Stimulated activated CD8-positive, alpha-beta memory T cell treated with anti-CD3 and anti-CD28 coated beads, Interleukin-4, amount 100 ng/mL, for 24 hours (primary cell): ENCODE measurements at places on chromosomes 1 and 21.

- no peak for DNase-seq
These were observed 80.6 kb upstream of the GFI1 start for GRCh38 chr1:92567211-92567868.

GRCh38 chr1:19596714-19597495 is 47.2 kb upstream of the NBL1 start:
- DNase-seq = peak; percentile 94

- no peak for DNase-seq
These were observed 942 bp upstream of the RSBN1 start for GRCh38 chr1:113813218-113813617.

DNA sequence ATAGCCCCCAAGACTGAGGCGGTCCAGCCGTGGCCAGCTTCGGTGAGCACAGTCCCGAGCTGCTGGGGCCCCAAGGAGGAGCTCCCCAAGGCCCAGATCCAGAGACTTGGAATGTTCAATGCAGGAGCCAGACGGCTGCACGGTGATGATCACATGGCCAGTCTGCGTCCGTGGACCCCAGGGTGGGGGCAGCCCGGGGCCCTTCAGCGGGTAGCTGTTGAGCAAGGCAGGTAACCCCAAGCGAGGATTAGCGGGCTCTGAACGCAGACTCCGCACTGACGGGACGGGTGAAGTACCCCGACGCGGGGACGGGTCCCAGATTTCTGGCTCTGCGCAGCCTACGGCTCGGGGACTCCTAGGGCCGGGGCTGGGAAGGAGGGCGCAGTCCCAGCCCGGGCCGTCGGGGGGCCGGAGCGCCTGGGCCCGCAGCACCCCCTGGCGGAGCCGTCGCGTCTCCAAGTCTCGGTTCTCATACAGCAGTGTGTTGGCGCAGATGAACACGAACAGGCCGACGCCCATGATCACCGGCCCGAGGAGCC is 2.7 kb downstream of the TMEM200B start:
- DNase-seq = peak; percentile 49

DNA sequence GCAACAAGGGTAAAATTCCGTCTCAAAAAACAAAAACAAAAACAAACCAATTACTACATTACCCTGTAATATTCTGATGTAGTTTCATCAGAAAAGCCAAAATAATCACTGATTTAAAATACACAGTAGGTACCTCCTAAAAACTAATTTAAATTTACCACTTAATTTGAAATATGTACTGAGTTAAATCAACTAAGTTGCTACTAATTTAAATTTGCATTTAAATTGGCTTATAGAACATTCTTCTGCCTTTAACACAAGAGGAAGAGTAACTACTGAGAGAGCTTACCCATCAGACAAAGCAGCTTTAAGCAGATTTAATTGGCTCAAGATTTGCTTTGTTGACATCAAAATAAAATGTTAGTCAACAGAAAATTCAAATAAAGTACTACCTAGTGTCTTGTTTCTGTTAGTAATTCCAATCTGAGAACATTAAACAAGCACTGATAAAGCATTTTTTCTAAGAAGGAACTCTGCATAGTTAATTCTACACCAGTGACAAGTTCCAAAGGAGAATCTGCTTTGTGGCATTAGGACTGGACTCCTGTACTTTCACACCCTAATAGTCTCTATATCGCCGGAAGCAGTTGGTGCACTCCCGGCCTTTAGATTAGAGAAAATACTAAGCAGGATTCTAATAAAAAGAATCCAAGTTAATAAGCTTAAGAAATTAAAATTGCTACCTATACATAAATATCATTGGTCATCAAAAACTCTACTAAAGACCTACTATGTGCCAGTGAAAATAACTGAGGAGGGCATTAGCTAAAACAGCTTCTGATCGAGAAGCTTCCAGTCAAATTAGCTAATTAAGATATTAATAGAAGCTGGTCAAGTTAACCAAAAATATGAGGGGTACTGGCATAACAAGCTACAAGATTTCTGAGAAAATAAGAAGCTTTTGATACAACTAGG is 8.4 kb downstream of the LUZP1 start:
- no peak for DNase-seq

- DNase-seq = no peak
These were observed 3.0 kb downstream of the SPEN start for GRCh38 chr1:15850471-15851001.

GRCh38 chr1:207202480-207202879 is 98.4 kb downstream of the C4BPA start:
- no peak for DNase-seq

DNA sequence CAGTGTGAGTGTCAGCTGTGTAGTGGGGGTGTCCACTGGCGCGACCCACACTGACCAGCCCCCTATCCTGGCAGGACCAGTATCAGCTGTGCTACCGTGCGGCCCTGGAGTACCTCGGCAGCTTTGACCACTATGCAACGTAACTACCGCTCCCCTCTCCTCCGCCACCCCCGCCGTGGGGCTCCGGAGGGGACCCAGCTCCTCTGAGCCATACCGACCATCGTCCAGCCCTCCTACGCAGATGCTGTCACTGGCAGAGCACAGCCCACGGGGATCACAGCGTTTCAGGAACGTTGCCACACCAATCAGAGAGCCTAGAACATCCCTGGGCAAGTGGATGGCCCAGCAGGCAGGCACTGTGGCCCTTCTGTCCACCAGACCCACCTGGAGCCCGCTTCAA is 28.1 kb upstream of the KDM4A start:
- no peak for DNase-seq

DNA sequence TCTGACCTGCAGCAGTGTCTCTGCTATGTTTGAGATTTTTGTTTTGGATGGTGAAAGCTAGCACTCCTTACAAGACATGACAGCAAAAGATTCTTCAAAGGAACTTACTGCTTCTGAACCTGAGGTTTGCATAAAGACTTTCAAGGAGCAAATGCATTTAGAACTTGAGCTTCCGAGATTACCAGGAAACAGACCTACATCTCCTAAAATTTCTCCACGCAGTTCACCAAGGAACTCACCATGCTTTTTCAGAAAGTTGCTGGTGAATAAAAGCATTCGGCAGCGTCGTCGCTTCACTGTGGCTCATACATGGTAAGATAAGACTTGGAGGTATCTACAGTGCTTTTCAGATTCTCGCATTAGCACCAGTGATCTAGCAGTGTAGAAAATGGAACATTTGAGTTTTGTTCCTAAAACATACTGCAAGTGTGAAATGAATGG is 200.2 kb downstream of the PDE4B start:
- no peak for DNase-seq

DNA sequence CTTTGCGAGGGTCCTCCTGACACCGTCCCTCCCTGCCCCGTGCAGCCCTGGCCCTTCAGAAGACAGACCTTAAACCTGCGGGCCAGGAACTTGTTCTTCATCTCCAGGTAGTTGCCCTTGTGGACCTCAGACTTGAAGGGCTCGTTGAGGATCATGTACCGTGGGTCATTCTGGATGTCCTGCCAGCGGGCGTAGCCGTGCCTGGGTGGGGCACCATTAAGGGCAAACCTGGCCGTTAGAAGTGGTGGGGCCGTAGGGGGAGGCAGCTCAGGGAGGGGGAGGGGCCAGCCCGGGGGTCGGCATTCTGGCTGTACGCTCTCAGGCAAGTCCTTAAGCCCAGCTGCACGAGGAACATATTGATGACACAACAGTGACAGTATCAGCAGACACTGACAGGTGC is 64.6 kb downstream of the KCNAB2 start:
- no peak for DNase-seq

DNA sequence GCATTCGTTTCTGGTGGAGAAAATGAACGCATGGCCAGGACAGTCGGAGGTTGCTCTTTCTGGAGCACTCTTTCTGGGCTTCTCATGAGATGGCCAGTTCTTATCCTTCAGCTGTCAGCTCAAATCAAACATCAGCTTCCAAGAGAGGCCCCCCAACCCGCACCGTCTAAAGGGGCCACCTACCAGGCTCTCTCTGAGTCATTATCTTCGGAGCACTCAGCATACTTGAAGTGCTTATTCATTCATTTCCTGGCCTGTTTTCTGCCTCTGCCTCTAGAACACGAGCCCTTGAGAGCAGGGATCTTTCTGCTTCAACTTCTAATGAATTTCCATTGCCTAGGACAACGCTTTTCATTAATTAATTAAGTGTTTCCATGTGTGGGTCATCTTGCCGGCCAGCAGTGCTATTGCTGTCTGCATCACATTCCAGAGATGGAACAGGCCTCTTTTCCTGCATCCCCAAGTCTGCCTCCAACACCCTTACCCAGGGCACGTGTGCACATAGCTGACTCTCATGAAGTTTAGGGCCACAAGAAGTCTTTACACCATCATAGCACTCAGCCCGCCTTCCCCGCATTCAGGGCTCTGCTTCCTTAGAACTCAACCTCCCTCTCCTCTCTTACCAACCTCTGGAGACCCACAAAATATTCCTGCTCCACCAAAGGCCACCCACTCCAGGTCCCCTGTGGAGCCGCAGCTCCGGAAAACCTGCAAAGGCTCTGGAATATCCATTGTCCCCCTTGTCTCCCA is 52.1 kb upstream of the LAPTM5 start:
- no peak for DNase-seq

GRCh38 chr1:243715285-243715684 is 134.8 kb downstream of the AKT3 start:
- no peak for DNase-seq

GRCh38 chr1:31040038-31040437 is 25.5 kb downstream of the PUM1 start:
- DNase-seq = no peak

GRCh38 chr1:23357138-23357908 is 12.3 kb downstream of the ZNF436 start:
- no peak for DNase-seq

- DNase-seq = no peak
These were observed 697.5 kb upstream of the ADGRL4 start for GRCh38 chr1:79704067-79704466.

DNA sequence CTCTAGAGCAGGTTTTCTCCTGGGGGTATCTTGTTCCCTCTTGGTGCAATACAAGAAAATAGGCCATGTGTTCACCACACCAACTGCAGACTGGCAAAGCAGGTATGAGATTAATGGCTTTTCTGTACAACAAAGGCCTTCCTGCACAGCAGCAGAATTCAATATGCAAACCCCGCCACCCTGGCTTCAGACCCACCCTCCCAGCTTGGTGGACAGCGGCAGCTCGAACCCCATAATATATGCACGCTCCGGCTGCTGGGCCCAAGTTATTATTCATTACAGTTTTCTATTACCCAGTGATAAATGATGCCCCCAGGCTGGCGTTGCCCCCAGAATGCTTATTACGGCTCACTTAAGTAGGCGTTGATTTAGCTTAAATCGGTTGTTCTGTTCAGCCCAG is 144.2 kb downstream of the RRAGC start:
- no peak for DNase-seq

GRCh38 chr21:42595283-42596187 is 57.9 kb upstream of the PDE9A start:
- no peak for DNase-seq

DNA sequence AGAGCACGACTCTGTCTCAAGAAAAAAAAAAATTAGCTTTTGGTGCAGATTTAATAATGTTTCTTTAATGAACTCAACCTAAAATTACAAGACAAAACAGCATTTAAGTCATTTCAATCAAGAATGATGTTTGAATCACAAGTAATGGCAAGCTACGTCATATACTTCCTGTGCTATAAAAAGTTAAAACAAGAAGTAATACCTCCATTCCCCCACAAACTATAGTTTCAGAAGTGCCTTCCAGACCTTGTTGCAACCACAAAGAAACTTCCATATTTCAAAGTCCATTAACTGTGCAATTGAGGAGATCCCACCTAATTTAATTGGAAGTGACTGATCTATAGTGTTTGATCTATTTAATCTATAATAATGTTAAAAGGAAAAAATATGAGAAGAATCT is 15.1 kb downstream of the NRDC start:
- no peak for DNase-seq

DNA sequence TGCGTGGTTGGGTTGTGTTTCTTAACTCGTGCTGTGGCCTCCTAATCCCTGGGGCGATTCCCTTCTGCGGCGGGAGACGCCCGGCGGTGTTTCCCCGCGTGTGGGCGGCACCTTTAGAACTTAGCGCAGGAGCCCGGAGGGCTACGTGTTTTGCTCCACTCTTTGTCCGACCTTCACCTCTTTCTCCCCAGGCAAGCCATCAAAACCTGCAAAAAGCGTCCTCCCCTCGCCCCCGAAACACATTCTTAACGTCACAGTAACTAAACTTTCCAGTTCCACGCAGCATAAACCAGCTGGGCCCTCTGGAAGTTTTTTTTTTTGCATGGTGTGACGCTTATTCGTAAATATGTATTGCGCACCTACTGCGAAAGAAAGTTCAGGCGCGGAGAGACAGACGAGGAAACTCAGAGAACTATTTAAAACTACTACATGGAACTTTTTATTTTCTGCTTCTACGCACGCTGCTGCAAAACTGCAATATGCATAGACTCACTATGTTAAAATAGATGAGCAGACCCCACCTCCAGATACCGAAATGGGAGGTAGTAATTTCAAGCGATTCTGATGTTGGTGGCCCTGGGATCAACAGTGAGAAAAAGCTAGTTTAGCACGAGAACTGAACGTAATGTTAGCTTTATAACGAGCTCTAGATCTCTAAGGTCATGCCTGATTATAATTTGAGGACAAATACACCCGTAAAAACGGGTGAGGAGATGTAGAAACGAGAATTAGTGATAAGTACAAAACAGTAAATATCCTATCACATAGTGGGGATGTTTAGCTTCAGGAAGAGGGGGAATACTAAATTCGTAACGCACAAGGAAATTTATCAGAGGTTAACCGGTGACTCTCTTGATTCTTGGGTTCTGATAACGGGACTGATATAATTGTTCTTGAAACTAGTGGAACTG is 920 bp downstream of the MTR start:
- DNase-seq = peak; percentile 53

GRCh38 chr1:99771513-99771918 is 5.1 kb upstream of the FRRS1 start:
- no peak for DNase-seq

GRCh38 chr1:246907472-246907871 is 24.3 kb downstream of the AHCTF1 start:
- no peak for DNase-seq

- no peak for DNase-seq
These were observed 69.8 kb downstream of the RAP1GAP start for GRCh38 chr1:21599402-21599801.

DNA sequence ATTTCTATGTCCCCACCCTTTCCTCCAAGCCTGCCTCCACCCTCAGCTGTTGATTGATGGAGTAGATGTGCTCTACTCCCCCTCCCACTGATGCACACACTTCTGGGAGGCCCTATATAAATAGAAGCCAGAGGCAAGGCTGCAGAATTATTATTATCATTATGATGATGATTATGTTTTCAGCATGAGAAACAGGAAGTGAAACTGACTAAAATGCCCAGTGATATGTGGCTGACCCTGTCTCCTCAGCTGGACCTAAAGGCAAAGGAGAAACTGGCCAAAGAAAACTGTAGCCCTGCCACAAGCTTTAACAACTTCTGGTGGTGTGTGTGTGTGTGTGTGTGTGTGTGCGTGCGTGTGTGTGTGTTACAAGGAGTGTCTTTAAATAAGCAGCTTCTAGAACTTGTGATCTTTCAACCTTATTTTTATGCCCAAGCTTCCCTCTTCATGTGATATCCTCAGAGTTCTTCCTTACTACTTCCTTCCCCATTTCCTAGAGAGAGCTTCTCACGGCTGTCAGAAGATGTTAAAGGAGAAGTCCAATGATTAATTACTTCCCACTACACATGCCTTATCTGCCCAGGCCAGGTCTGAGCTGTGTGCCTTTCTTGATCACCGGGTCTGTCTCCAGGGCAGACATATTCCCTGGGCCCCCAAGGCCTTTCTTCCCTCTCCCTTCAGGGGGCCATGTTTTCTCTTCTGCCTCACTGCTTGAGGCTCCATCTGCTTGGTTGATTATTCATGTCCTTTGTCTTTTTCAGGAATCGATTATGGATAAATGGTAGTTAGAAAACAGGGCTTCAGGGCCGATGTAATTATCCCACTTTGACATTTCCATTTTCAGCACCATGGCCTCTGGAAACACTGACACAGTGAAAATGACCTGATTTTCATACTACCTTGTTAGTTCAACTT is 11.6 kb upstream of the MAPKAPK2 start:
- DNase-seq = no peak
